RKO (cell line): ENCODE measurements at places on chromosomes 1 and 21.

DNA sequence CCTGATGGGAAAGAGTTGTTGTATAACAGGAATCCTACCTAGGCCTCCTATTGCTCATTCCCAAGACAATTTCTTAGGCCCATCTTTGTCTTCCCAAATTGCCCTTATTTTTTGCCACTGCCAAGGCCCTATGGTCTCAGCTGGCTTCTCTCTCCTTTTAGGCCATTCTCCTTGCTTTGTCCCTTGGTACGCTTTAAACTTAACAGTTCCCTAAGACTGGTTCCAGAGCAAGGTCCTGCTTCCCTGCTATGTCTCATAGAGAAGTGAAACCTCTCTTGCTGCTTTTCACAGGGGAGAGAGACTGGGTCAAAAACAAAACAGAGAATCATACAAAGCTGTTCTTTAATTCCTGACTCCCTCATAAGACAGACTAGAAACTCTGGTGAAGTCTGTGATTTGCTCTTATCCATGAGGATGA, 77.1 kb downstream of the XCL2 start:
- DNase-seq, result no peak

- no peak for DNase-seq
Observed at GRCh38 chr1:24329331-24329730, 10.2 kb downstream of the GRHL3 start.

GRCh38 chr1:218965821-218966220, 207.9 kb upstream of the LYPLAL1 start:
- DNase-seq, result no peak

DNA sequence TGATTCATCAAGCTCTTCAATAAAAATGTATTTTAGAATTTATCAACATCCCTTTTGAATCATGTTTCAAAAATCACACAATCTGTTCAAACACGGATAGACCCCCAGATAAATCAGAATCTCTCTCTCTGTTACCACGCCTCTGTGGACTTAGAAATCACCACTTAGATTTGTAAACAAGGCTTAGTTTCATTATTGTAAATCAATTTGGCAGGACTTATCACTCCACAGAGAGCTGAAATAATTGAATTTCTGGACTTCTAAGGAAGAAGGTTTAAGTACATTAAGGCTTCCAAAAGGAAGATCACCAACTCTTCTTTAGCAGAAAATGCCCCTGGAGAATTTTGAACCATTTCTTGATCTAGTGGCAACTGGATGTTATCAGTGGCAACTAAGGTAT, 100.4 kb downstream of the APP start:
- no peak for DNase-seq
